NCI-H748 treated with DMSO at 0.1 percent for 48 hours (cell line): ENCODE measurements at places on chromosomes 6 and 20.

DNA sequence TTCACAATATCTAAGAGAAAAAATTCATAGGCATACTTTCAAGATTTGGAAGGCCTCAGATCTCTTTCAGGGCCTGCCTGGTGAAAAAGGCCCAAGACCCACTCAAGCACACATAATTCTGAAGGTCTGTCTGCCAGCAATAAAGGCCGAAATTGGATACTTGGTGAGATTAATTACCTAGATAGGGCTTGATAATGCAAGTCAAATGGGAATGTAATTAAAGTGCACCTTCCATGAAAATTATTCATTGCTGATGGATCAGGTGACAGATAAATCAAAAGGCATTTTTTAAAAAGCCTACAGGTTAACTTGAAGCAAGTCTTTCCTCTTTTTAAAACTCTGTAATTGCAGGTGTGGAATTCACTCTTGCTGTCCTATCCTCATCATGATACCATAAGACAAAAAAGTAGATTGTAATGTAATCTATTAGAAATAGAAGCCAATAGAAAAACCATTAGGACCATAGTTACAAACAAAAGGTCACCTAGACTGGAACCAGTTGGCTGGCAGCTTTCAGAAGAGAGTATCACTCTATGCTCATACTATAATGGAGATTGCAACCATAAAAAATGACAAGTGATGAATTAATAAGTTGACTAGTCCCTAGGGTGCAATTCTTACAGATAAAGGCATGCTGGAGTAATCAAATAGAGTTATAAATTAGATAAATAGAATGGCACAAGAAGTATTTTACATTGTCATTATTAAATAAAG lies 77.3 kb downstream of the EPHA7 start:
- peak; percentile 61 for DNase-seq

GRCh38 chr6:14966096-14966905 lies 279.6 kb upstream of the JARID2 start:
- no peak for DNase-seq

DNA sequence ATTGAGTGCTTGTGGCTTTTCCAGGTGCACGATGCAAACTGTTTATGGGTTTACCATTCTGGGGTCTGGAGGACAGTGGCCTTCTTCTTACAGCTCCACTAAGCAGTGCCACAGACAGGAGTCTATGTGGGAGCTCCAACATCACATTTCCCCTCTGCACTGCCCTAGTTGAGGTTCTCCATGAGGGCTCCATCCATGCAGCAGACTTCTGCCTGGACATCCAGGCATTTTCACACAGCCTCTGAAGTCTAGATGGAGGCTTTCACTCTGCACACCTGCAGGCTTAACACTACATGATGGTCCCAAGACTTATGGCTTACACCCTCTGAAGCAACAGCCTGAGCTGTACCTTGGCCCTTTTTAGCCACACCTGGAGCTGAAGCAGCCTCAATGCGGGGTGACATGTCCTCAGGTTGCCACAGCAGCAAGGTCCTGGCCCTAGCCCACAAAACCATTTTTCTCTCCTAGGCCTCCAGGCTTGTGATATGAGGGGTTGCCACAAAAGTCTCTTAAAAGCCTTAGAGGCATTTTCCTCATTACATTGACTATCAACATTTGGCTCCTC lies 552.2 kb downstream of the TFAP2A start:
- no peak for DNase-seq

- no peak for DNase-seq
Measured at GRCh38 chr20:24450177-24450576, 19.3 kb upstream of the SYNDIG1 start.

GRCh38 chr6:56091159-56091869 lies 156.1 kb downstream of the COL21A1 start:
- DNase-seq = no peak

- no peak for DNase-seq
Measured at GRCh38 chr6:91276315-91276714, 689.4 kb upstream of the MAP3K7 start.

- DNase-seq = peak; percentile 61
Measured at GRCh38 chr20:13788167-13788834, 3.5 kb downstream of the NDUFAF5 start.

DNA sequence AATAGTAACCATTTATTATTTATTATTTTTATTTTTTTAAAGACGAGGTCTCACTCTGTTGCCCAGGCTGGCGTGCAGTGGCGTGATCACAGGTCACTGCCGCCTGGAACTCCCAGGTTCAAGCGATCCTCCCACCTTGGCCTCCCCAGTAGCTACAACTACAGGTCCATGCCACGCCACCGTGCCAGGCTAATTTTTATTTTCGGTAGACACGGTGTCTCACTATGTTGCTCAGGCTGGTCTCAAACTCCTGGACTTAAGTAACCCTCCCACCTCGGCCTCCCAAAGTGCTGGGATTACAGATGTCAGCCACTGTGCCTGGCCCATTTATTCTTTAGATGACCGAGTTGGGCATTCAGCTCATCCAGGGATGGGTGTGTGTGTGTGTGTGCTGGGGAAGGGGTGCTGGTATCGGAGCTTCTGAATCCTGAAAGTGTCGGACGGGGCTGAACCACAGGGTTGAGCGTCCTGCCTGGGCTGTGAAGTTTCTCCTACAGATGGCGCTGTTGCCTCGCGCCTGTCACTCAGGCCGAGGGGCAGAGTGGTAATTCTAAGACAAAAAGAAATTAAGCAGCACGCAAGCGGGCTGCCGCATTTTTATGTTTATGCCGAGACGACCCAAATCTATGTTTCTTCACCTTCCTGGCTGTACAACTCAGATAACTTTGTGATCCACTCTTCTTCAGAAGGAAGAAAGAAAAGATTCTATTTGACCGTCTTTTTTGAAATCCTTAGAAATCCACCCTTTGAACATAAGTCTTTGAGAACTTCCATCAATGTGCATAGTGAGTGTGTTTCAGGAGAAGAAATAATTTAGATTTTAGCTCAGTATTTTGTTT lies 252.8 kb downstream of the CDH26 start:
- DNase-seq = peak; percentile 38

DNA sequence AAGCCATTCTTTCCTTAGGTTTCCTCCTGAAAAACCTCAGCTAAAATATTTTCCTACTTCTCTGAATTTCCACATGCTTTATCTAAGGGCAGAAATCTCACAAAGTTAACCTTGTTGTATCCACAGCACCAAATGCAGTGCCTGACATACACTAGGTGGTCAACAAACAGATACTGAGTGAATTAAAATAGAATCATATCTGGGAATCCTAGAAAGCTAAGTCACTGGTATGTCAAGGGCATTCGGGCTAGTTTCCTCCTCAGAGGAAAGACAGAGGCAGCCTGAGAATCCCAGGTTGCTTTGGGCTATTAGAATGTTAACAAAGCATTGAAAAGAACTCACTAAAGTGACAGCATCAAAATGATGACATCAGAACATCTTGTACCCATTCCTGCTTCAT lies 132.7 kb upstream of the F13A1 start:
- DNase-seq = no peak

DNA sequence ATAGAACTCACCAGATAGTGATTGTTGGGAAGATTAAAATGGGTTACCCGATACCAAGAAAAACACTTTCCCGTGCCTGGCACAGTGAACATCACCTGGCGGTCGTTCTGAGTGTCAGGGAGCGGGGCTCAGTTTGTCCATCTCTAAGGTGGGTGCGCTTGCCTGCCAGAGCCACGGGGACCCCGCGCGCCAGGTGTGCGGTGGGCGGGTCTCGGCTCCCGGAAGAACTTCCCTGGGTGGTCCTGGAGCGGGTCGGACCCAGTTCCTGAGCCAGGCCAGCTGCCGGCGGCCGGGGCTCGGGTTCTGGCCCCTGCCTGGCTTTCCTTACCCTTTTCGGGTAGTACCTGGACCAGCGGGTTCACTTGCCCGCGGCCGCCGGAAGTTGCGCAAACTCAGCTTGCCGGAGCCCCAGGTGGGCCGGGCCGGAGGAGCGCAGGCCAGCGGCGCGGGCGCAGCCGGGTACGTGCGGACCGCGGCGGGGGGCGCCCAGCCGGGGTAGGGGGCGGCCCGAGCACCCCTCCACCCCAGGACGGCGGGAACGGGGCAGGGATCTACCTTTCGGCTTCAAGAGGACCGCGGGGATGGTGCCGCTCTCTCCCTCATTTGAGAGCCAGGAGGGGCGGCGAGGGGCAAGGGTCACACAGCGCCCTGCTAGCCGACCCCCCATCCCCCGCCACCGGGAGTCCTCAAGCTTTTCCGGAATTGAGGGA lies 7.5 kb downstream of the FAM110A start:
- peak; percentile 22 for DNase-seq

DNA sequence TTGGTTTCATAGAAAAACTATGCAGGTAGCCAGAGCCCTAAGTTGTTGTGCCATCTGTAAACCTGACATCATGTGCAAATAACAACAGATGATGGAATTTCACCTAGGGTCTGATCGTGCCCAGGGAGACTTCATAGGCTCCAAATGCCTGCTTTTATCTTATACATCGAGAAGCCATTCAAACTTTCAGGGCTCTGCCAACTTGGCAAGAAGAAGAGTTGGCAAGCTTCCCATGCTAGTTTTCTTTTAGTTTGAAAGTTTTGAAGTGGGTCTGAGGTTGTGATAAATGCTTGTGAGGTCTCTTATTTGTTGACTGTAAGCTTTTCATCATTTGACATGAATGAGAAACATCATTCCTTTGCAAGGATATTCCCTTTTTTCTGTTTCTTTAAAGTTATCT lies 175.4 kb upstream of the FLRT3 start:
- DNase-seq = no peak

DNA sequence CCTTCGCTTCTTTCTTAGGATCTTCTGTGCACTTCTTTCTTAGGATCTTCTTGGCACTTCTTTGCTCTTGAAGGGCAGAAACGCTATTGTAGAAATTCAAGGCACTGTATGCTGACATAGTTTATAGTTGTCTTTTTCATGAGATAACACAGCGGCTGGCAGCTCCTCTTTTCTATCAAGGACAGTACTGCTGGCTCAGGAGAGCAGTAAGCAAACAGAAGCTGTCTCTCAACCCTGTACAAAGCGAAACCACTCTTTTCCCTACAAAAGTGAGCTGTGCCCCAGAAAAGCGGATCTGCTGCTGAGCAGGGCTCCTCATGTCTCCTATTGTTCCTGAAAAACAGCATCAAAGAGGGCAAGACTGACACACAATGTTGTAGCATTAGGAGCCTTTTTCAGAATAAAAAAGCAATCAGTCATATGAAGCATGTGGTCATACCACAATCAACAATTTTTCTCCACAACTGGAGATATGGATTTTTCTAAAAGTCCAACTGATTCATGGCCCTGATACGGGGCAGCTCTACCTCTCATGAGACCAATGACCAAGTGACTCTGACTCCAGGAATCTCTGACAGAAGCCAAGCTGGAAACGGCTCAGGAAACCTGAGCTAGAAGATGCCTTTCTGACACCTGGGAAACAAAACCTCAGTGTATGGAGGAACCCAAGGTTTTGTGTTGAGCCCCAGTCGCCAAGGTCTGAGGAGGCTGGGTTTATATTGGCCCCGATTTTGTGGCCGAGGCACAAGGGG lies 255.9 kb downstream of the ESR1 start:
- DNase-seq = no peak

- no peak for DNase-seq
Measured at GRCh38 chr6:73532293-73532692, 11.5 kb upstream of the EEF1A1 start.
